Peyer's patch (tissue), 4 donors: ENCODE measurements at places on chromosomes 12 and 14. TPM values are rescaled to one million over a fixed set of nuclear protein-coding genes. Genes with fewer than 3 reads are reported as not detected.

DNA sequence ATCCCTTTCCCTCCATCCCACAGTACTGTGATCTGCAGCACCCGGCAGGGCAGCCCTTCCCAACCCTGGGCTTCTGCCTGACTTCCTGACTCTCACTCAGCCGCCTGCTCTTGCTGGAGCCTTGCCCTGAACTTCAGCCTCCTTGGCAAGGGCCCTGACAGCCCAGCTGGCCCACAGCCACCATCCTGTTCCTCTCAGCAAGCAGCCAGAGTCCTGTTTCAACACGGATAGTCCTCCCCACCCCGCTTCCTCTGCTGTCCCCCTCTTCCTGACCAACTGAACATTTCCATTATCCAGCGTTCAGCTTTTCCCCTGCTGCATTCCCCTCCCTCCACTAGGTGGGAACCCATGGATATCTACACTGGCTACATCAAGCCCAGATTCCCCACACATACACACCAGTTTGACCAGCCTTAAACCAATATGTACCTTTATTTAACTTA is 74.0 kb upstream of the MDM1 start:
- peak; percentile 92 for DNase-seq
- peak overlapping the region; percentile 47 for H3K27ac ChIP-seq
- no peak overlapping the region for H3K4me3 ChIP-seq
- no peaks in the 10 kb centered on the region for H3K36me3 ChIP-seq
- no peaks in the 10 kb centered on the region for H3K4me1 ChIP-seq

- no peaks in the 10 kb centered on the region for H3K27me3 ChIP-seq
- no peak for DNase-seq
- no peak overlapping the region for H3K4me3 ChIP-seq
- no peaks in the 10 kb centered on the region for H3K36me3 ChIP-seq
- peaks cover 16% of the 10 kb centered on the region for H3K4me1 ChIP-seq
- H3K27ac ChIP-seq: no peak overlapping the region
Measured at GRCh38 chr12:1318327-1319031, 275.9 kb downstream of the FBXL14 start.

The SLC16A7 gene
- 8.2 TPM for total RNA-seq

DNA sequence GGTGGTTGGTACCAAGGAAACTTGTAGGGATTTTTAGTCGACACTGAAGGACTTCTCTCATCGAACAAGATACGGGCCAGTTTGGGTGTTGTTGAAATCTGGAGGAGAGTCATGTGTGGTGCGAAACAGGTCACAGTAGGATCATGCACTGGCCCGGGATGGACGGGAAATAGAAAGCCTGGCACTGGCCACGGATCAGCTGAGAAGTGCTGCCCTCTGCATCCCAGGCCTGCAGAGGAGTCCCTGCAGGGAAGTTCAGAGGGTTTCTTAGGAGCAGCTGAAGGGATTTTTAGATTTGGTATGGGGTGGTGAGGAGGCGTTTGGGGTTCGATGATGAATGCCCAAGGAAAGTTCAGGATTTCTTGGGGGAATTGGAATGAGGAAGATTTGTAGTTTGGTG is 63.1 kb downstream of the TSPAN9 start:
- no peak for DNase-seq
- no peaks in the 10 kb centered on the region for H3K27me3 ChIP-seq
- H3K27ac ChIP-seq: no peak overlapping the region

- no peak overlapping the region for H3K27ac ChIP-seq
- DNase-seq: no peak
- H3K4me3 ChIP-seq: no peak overlapping the region
- no peaks in the 10 kb centered on the region for H3K4me1 ChIP-seq
- no peaks in the 10 kb centered on the region for H3K36me3 ChIP-seq
Measured at GRCh38 chr12:74794522-74794921, 256.9 kb downstream of the ATXN7L3B start.

DNA sequence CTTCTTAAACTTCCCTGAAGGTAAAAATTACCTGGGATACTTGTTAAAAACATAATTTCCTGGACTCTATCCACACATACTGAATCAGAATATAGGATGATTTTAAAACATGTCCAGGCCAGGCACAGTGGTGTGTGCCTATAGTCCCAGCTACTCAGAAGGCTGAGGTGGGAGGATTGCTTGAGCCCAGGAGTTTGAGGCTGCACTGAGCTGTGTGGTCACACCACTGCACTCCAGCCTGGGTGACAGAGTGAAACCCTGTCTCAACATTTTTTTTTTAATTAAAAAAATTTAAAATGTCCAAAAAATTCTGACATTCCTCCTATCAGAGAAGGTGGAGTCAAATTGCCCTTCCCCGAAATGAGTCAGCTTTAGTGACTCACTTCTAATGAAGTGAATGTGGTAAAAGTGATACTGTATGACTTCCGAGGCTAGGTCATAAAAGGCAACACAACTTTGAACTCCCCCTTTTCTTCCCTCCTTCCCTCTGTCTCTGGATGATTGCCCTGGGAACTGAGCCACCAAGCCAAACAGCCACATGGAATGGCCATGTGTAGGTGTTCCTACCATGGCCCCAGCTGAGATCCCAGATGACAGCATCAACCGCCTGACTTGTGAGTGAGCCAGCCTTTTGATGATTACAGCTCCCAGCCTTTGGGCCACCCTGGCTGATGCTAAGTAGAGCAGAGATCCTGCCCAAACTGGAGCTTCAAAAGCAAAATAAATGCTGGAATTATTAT is 36.3 kb downstream of the LIMA1 start:
- peak; percentile 24 for DNase-seq
- no peaks in the 10 kb centered on the region for H3K4me1 ChIP-seq
- H3K4me3 ChIP-seq: no peak overlapping the region
- H3K27ac ChIP-seq: peak overlapping the region; percentile 62
- peaks cover 18% of the 10 kb centered on the region for H3K36me3 ChIP-seq
- H3K27me3 ChIP-seq: no peaks in the 10 kb centered on the region

DNA sequence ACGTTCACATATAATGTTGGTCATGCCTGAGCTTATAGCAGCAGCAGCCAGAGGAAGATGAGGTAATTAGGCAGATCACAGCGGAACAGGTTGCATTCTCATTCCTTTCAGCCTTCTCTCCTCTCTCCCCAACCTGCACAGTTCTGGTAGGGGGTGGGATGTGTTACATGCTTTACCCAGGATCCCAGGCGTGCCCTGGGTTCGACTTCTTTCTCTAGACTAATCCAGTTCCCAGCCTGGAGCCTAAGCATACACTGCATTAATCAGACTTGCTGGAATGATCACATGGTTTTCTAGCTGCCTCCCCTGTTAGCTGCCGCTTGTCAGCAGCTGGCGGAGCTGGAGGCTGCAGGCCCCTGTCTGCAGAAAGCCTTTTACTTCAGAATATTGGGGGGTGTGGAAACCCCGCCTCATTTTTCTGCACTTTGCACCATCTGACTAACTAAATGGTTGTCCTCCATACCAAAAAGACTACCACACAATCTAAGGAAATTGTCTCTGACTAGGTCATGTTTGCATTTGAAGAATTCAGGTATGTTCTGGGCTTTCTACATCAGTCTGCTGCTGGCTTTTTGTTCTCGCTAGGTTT is 46.0 kb upstream of the EVL start:
- H3K27me3 ChIP-seq: no peaks in the 10 kb centered on the region
- DNase-seq: no peak
- no peak overlapping the region for H3K27ac ChIP-seq
- no peaks in the 10 kb centered on the region for H3K4me1 ChIP-seq
- no peaks in the 10 kb centered on the region for H3K36me3 ChIP-seq

DNA sequence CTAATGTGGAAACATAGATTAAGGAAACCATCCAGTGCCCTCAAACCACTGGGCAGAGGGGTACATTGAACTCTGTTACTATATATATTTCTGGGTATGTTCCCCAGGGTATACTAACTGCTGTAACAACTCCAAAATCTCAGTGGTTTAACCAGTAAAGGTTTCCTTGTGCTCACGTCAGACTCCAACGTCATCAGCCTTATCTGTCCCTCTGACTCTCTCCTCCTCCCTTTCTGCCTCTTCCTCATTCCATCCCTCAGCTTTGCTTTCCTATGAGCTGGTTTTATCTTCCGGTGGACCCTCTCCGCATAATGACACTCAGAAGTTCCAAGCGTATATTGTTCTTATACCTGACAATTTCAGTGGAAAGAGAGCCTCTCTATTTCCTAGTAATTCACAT is 21.2 kb upstream of the SMCO2 start:
- H3K36me3 ChIP-seq: no peaks in the 10 kb centered on the region
- no peak for DNase-seq
- no peak overlapping the region for H3K27ac ChIP-seq
- H3K27me3 ChIP-seq: no peaks in the 10 kb centered on the region
- H3K4me3 ChIP-seq: no peak overlapping the region

DNA sequence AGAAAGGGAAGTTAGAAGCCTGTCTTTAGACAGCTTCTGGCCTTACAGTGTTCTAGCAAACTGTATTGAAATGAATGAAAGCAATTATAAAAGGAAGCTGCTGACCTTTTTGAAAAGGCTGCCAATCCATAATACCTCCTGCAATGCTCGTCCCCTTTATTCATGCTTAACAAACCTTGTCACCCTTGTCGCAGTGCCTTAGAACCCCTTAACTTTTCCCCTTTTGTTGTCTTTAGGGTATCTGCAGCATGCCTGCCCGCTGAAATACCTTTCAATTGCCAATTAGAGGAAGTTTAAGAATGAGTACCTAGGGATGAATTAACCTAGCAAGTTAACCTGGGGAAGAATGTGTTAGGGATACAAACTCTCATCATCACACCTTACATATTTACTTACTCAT is 731.2 kb downstream of the RERGL start:
- H3K27me3 ChIP-seq: no peaks in the 10 kb centered on the region
- no peak overlapping the region for H3K27ac ChIP-seq
- H3K4me3 ChIP-seq: no peak overlapping the region
- DNase-seq: no peak

GRCh38 chr14:102955636-102956408 is 33.4 kb downstream of the AMN start:
- H3K36me3 ChIP-seq: no peaks in the 10 kb centered on the region
- no peak for DNase-seq
- no peak overlapping the region for H3K4me3 ChIP-seq
- no peaks in the 10 kb centered on the region for H3K27me3 ChIP-seq

The ERBB3 gene
- total RNA-seq: 61.9 TPM

GRCh38 chr12:49776413-49776812 is 35.1 kb downstream of the TMBIM6 start:
- H3K4me1 ChIP-seq: no peaks in the 10 kb centered on the region
- no peaks in the 10 kb centered on the region for H3K27me3 ChIP-seq
- no peak overlapping the region for H3K4me3 ChIP-seq
- peak; percentile 78 for DNase-seq

The CABP1 gene
- 3.3 TPM for total RNA-seq

The TDRD9 gene
- total RNA-seq: not detected

The PSME1 gene
- 196 TPM for total RNA-seq

The C1RL gene
- 87.7 TPM for total RNA-seq

GRCh38 chr14:76097547-76097946 is 54.2 kb upstream of the GPATCH2L start:
- no peaks in the 10 kb centered on the region for H3K36me3 ChIP-seq
- H3K4me1 ChIP-seq: no peaks in the 10 kb centered on the region
- no peak overlapping the region for H3K4me3 ChIP-seq
- no peak overlapping the region for H3K27ac ChIP-seq
- DNase-seq: no peak
